Activated naive CD8-positive, alpha-beta T cell treated with anti-CD3 and anti-CD28 coated beads, Interleukin-2, amount 10 ng/mL, durations not matched to agents 7 days and 5 days (primary cell): ENCODE measurements at places on chromosomes 11 and 22. TPM values are rescaled to one million over a fixed set of nuclear protein-coding genes. Genes with fewer than 3 reads are reported as not detected.

Gene OOSP4B
- not detected for total RNA-seq

DNA sequence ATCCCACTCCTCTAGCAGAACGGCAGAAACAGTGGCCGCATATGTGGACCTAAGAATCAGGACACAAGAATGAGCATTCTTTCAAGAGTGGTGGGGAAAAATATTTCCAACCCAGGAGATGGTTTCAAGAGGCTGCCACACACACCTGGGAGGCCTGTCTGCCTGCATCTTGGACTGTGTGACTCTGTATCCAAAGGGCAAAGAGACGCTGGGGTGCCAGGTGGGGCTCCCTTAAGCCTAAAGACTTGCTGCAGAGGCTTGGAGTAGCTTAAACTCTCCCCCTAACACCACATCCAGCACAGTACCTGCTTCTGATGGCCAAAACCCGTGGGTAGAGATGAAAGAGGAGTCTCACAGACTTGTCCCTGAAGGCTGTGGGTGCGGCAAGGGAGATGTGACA is 3.5 kb downstream of the CXCR5 start:
- peaks cover 27% of the 10 kb centered on the region for H3K4me1 ChIP-seq
- H3K4me3 ChIP-seq = no peak overlapping the region
- peaks cover 2% of the 10 kb centered on the region for H3K36me3 ChIP-seq
- H3K27ac ChIP-seq = no peak overlapping the region
- no peaks in the 10 kb centered on the region for H3K27me3 ChIP-seq

DNA sequence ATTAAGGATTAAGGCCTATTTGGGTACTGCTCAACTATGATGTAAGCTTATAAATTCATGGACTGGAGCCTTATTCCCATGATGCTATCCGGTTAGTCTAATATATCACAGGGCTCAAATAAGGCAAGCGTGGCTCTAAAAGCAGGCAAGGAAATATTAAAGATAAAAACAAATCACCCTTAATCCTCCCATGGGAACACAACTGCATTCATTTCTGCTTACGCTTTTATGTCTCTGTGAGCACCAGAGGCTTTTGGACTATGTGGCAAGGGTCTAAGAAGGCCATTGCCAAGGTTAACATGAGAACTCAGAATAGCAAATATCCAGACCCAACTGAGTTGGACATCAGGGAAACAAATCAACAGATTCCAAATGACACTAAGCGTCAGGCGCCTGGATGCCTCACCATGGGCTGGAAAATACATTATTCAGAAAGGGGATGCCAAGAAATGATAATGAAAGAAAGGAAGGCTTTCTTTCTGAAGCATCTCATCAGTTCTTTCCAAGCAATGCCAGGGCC is 138.1 kb downstream of the SLC1A2 start:
- DNase-seq = no peak
- H3K27ac ChIP-seq = no peak overlapping the region
- H3K27me3 ChIP-seq = no peaks in the 10 kb centered on the region
- peaks cover 21% of the 10 kb centered on the region for H3K4me1 ChIP-seq

Gene LARGE2
- 2.5 TPM for total RNA-seq

Gene OR2AG2
- total RNA-seq = not detected

Gene OR8G5
- total RNA-seq = not detected

GRCh38 chr11:101346591-101346990 is 217.0 kb upstream of the PGR start:
- DNase-seq = no peak
- H3K36me3 ChIP-seq = no peaks in the 10 kb centered on the region
- no peak overlapping the region for H3K4me3 ChIP-seq
- H3K27ac ChIP-seq = no peak overlapping the region
- no peaks in the 10 kb centered on the region for H3K4me1 ChIP-seq

DNA sequence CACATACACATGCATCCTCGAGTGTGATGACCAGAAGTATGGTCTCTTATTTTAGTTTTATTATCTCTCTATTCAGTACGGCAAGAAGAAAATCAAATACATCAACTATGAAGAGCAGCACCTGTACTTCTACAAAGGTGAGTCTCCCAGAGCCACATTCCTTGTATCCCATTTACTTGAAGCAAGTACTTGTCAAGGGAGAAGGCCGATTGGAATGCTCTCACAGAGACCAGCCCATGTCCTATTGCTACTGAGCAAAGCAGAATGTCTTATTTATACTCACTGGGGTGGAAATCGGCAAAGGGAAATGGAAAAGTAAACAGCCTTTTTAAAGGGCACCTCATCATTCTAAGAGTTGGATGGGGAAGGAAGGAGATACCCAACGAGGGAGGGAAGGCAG is 72.6 kb upstream of the OR5AK2 start:
- no peaks in the 10 kb centered on the region for H3K4me1 ChIP-seq
- no peak overlapping the region for H3K27ac ChIP-seq
- no peak for DNase-seq
- no peaks in the 10 kb centered on the region for H3K36me3 ChIP-seq
- H3K27me3 ChIP-seq = no peaks in the 10 kb centered on the region
